ENCODE measurements at places on chromosomes 7 and 10.

DNA sequence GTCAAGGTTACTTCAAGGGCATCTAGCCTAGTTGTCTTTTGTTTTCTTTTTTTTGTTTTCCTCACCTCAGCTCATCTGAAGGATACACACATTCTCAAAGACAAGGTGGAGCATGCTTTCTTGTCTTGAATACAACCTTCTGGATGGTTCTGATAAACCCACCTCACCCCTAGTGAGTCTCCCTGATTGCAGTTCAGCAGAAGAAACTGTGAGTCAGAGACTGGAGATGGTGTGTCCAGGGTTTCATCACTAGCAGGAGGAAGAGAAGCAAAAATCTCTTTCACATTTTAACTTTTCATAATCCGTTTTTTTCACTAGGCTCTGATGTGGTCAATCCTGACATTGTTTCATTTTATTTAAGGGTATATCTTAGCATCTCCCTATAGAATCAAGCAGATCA is 143.0 kb upstream of the NRBF2 start:
- DNase-seq = no peak

- DNase-seq = no peak
Observed at GRCh38 chr10:26112532-26112931, 104.0 kb upstream of the GAD2 start.

DNA sequence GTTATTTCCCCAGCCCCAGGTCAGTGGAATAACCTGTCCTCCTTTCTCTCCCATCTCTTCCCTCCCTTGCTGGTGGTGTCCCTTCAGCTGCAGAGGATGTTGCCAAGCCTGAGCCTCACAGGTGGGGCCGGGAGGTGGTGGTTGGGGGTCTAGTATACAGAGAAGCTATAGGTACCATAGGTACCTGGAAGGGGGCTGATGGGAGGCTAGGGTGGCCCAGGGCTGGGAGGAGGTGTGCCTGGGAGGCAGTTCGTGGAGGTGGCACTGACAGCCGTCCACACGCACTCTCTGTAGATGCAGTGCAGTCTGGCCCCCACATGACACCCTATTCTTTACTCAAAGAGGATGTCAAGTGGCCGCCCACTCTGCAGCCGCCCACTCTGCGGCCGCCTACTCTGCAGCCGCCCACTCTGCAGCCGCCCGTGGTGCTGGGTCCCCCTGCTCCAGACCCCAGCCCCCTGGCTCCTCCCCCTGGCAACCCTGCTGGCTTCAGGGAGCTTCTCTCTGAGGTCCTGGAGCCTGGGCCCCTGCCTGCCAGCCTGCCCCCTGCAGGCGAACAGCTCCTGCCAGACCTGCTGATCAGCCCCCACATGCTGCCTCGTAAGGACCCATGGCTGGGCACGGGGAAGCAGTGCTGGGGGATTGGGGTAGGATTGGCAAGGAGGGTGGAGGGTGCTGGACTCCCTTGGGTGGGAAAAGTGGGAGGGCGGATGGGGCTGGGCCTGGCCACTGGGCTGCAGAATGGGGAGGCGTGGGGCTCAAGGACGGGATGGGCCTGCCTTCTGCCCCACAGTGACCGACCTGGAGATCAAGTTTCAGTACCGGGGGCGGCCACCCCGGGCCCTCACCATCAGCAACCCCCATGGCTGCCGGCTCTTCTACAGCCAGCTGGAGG is 9.5 kb downstream of the IRF5 start:
- no peak for DNase-seq

DNA sequence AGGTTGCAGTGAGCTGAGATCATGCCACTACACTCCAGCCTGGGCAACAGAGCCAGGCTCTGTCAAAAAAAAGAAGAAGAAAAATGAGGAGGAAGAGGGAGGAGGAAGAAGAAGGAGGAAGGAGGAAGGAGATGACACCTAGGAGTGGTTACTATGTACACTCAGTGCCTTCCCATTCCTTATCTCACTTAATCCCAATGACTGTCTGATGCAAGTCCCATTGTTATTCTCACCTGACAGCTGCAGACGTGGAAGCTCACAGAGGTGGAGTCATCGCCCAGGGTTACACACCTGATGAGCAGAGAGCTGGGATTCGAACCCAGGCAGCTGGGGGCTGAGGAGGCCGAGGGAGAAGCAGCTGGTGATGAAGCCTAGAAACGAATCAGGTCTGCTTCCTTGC is 258.8 kb downstream of the SNX10 start:
- no peak for DNase-seq
